ENCODE measurements at places on chromosomes 5 and 9.
A peak's percentile ranks its signal among the peaks of the same experiment; 100 is the strongest.

- peak; percentile 46 for DNase-seq
These were observed 163.9 kb upstream of the CLINT1 start for GRCh38 chr5:158022837-158023236.

DNA sequence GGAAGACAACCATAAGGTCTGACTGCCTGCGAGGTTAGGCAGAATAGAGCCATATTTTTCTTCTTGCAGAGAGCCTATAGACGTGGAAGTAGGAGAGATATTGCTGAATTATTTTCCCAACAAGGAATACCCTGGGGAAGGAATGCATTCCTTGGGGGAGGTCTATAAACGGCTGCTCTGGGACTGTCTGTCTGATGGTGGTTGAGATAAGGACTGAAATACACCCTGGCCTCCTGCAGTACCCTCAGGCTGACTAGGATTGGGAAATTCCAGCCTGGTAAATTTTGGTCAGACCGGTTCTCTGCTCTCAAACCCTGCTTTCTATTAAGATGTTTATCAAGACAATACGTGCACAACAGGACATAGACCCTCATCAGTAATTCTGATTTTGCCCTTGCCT lies 617.5 kb upstream of the GRIN3A start:
- DNase-seq = no peak

GRCh38 chr9:73683862-73684591 lies 532.4 kb downstream of the ANXA1 start:
- peak; percentile 40 for DNase-seq

DNA sequence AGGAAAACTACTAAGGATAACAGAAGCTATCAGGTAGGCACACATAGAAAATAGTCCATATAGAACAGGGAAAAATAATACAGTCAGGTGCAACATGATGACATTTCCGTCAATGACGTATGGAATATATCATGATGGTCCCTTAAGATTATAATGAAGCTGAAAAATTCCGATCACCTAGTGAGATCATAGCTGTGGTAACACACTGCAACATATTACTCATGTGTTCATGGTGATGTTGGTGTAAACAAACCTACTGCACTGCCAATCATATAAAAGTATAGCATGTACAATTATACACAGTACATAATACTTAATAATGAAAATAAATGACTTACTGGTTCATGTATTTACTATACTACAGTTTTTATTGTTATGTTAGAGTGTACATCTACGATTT lies 60.0 kb downstream of the MEGF9 start:
- no peak for DNase-seq
